ENCODE measurements at places on chromosomes 2 and 18.

- no peak for DNase-seq
Observed at GRCh38 chr2:163595028-163595427, 140.8 kb downstream of the FIGN start.

- no peak for DNase-seq
Observed at GRCh38 chr18:56389190-56389589, 249.2 kb downstream of the TXNL1 start.

DNA sequence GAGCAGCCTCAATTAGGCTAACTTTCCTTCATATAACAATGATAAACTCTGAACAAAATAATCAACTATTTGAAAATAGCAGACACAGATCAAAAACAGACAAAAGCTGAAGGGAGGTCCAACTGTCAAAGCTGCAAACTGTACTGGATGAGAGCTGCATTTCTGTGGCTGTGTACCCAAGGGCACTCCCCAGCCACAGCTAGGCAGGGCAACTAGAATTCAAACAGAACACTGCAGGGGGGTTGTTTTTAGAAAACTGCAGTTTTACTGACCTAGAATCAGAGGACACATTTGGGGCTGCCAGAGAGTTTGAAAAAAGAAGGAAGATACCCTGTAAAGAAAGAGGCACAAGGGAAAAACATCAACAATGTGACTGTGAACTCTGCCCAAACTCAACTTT, 56.8 kb downstream of the SMAD2 start:
- DNase-seq, result no peak

- DNase-seq, result no peak
Observed at GRCh38 chr2:66862885-66863650, 428.1 kb downstream of the MEIS1 start.

DNA sequence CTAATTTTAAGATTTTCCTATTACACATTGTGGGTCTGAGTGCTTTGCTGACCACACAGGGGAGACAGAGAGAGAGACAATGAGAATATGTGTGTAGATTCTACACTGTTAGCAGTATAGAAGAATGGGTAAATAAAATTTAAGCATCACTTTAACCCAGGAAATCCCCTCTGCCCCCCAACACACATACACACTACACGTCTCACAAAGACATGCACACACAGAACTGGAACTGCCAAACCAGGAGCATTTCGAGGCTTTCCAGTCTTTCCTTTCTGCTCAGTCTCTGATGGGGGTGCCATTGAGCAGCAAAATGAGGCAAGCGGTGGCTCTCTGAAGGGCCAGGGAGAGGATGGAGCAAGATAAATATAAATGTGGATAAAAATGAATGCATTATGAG, 2.5 kb downstream of the MERTK start:
- DNase-seq, result no peak

GRCh38 chr2:15041429-15041837, 408.9 kb downstream of the LRATD1 start:
- DNase-seq, result peak; percentile 30

DNA sequence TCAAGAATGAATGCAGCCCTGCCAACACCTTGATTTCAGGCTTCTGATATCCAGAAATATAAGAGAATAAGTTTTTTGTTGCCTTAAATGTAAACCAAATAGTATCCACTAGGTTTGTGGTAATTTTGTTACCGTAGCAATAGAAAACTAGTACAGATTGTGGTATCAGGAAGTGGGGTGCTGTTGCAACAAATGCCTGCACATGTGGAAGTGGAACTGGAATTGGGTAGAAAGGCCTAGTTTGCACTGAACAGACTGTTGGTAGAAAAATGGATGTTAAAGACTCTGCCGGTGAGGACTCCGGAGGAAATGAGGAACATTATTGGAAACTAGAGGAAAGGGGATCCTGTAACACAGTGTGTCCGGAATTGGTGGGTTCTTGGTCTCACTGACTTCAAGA, 145.8 kb upstream of the MGAT5 start:
- peak; percentile 44 for DNase-seq

- no peak for DNase-seq
Observed at GRCh38 chr2:224518806-224519580, 66.2 kb downstream of the CUL3 start.

DNA sequence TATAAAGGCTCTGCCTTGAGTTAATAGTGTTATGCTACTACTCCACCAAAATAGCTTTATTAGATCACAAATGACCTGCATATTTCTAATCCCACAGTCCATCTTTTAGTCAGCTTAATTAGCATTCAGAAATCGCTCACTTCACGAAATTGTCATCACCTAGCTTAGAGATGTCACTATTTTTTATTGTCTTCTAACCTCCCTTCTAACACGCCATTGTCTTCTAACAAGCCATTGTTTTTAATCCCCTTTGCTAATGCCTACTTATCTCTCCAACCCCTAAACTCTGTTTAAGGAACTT, 97.1 kb downstream of the EPB41L5 start:
- DNase-seq, result no peak

- no peak for DNase-seq
Observed at GRCh38 chr2:161243905-161244304, 64.3 kb upstream of the PSMD14 start.

- DNase-seq, result no peak
Observed at GRCh38 chr2:128316777-128317180, 1.9 kb downstream of the HS6ST1 start.

- DNase-seq, result no peak
Observed at GRCh38 chr2:55489467-55490062, 30.0 kb upstream of the CFAP36 start.

DNA sequence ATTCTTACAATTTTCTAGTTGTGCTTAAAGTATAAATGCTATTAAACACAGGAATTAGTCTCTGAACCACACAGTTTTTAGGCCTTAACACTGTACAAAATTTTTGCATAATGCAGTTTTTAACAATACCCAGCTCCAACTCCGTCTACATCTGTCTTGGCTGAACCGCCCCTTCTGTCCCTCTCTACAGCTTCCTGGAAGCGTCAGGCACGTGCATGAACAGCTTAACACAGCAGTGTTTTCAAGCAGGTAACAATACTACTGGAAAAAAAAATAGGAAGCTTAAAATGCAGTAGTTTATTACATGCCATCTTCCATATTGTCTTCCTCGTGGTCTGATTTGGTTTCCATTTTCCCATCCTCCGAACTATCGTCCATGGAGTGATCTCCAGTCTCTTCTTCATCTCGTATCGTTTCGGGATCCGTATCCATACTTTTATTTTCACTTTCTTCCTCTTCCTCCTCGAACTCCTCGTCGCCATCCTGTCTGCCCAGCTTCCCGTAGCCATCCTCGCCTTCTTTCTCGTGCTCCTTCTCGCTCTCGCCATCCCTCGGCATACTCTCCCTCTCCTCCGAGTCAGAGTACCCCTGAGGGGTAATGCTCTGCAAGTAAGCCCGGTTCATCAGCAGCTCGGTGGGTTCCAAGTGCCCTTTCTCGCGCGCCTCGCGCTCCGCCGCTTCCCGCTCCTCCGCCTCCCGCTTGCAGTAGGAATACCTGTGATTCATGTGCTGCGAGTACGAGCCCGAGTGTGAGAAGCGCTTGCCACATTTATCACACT, 130.6 kb downstream of the ZEB2 start:
- DNase-seq, result no peak

DNA sequence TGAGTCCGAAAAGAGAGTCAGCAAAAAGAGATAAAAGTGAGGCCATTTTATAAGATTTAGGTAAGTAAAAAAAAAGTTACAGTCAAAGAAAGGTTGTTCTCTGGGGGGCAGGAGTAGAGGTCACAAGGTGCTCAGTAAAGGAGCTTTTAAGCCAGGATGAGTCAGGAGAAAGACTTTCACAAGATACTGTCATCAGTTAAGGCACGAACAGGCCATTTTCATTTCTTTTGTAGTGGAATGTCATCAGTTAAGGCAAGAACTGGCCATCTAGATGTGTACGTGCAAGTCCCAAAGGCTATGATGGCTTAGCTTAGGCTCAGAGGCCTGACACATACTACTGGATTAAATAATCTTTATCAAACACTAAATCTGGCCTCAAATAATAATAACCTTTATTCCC, 1207.3 kb upstream of the FAM98A start:
- DNase-seq, result no peak

DNA sequence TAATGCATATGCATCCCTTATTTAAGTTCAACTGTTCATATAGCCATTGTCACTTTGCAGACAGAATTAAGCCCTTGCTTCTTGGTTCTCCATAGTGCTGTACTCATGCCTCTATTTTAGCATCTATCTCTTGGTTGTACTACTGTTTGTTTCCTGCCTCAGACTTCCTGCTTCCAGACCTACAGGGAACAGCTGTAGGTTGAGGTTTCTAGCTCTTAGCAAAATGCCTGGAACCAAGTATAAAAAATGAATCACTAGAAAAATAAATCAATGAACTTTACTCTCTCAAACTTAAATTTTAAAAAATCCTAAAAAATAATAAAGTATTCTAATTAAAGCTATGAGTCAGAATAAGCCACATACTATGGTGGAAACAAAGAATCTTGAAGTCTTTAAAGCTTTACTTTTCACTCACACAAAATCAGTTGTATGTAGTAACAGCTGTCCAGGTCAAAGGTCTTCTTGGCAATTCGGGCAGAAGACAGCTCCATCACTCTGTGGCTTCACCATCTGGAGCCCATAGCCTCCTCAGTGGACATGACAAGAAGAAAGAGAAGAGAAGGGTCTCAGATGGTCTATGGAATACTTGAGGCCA, 1228.1 kb upstream of the GYPC start:
- DNase-seq, result no peak

GRCh38 chr2:26590508-26590907, 50.7 kb downstream of the CIB4 start:
- DNase-seq, result no peak

GRCh38 chr2:137838255-137839092, 125.8 kb upstream of the HNMT start:
- no peak for DNase-seq

- DNase-seq, result peak; percentile 71
Observed at GRCh38 chr2:100957996-100958653, 44.0 kb upstream of the RPL31 start.

DNA sequence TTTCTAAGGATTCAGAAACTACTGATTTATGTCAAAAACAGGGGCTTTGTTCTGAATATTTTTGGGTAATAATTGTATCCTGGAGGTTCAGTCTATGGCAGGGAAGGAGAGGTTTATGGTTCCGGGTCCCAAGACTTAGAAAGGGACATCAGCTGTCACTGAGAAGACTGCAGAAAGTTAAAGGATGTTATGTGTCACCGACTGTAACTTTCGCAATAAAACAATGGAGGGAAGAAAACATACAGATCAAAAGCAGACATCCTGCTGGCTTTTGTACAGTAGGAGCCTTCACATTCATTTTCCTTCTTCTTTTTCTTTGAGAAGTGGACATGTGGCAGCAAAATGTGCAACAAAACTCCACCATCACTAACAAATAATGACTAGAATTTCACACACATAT, 900.7 kb upstream of the SOX11 start:
- DNase-seq, result no peak

DNA sequence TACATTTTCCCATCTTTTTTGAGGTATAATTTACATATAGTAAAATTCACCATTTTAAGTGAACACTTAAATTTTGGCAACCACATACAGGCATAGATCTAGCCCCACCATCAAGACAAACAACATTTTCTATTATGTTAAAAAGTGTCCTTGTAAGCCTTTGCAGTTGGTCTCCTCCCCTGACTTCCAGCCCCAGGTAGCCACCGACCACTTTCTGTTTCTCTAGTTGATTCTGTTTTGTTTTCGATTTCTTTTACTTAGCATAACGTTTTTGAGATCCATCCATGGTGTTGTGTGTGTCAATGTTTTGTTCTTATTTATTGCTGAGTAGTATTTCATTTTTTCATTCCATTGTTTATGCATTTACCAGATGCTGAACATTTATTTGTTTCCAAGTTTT, 135.5 kb upstream of the FOSL2 start:
- no peak for DNase-seq

- DNase-seq, result no peak
Observed at GRCh38 chr18:55375930-55376329, 212.1 kb downstream of the TCF4 start.

DNA sequence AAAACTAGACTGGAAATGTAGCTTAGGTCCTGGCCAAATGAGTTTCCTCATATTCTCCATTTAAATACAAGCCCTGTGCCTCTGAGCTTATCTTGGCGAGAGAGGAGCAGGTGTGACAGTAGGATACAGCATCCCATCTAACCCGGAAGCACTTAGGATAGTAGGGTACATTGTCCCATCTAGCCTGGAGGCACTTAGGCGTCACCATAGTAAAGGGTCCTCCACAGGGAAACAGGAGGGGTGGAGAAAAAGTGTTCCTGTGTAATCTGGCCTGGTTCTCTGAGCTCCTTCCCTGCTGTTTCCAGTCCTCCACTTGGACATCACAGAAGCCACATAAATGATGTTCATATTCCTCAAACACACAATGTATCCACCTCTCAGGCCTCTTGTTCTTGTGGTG, 301.4 kb downstream of the GALR1 start:
- DNase-seq, result no peak

- DNase-seq, result no peak
Observed at GRCh38 chr2:206011795-206012194, 74.2 kb downstream of the INO80D start.

GRCh38 chr2:7849027-7849426, 832.8 kb upstream of the ID2 start:
- DNase-seq, result no peak

GRCh38 chr2:180647621-180648020, 332.8 kb upstream of the UBE2E3 start:
- no peak for DNase-seq

DNA sequence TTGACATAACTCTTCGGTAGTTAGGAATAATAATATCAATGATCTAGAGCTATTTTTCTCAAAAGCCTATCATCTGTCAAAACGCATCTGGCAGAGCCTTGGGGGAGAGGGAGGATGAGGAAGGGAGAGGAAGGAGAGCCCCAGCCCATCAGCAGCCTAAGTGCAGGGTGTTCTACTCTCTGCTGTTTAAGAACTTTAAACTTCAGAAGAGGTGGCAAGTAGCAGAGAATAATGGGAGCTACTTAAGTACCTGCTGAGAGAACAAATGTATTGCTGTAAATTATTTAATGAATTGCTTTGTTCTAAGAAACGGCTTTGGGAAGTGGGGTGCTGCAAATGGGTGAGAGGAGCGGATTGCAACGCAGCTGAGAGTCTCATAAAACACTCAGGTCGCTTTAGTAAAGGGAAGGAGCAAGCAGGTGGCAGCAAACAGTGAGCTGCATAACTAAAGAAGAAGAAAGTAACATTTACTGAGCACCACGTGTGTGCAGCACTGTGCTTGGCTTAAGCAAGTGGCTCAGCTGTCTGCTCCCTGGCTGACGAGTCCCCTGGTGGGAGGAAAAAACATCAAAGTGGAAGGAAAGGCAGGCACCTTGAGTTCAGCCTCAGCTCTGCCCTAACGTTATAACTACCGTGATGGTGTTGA, 26.3 kb upstream of the SH3RF3 start:
- no peak for DNase-seq

GRCh38 chr18:73156117-73156516, 288.3 kb upstream of the NETO1 start:
- no peak for DNase-seq

GRCh38 chr2:53460347-53460746, 307.3 kb upstream of the CHAC2 start:
- no peak for DNase-seq
